ENCODE measurements at places on chromosomes 16 and 17. TPM values are rescaled to one million over a fixed set of nuclear protein-coding genes. Genes with fewer than 3 reads are reported as not detected.

DNA sequence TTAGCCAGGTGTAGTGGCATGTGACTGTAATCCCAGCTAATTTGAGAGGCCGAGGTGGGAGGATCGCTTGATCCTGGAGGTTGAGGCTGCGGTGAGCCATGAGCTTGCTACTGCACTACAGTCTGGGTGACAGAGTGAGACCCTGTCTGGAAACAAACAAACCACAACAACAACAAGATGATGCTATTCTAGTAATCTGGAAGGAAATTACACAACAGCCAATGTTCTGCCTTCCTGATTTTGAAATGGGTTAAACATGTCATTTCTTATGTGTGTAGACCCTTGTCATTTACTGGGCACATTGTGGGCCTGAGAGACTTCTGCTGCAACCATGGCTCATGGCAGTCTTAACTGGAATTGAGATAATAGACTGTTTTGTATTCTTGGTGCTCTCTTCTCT is 5.9 kb downstream of the COQ7 start:
- DNase-seq: no peak
- no peak overlapping the region for H3K4me3 ChIP-seq
- H3K27me3 ChIP-seq: no peaks in the 10 kb centered on the region

DNA sequence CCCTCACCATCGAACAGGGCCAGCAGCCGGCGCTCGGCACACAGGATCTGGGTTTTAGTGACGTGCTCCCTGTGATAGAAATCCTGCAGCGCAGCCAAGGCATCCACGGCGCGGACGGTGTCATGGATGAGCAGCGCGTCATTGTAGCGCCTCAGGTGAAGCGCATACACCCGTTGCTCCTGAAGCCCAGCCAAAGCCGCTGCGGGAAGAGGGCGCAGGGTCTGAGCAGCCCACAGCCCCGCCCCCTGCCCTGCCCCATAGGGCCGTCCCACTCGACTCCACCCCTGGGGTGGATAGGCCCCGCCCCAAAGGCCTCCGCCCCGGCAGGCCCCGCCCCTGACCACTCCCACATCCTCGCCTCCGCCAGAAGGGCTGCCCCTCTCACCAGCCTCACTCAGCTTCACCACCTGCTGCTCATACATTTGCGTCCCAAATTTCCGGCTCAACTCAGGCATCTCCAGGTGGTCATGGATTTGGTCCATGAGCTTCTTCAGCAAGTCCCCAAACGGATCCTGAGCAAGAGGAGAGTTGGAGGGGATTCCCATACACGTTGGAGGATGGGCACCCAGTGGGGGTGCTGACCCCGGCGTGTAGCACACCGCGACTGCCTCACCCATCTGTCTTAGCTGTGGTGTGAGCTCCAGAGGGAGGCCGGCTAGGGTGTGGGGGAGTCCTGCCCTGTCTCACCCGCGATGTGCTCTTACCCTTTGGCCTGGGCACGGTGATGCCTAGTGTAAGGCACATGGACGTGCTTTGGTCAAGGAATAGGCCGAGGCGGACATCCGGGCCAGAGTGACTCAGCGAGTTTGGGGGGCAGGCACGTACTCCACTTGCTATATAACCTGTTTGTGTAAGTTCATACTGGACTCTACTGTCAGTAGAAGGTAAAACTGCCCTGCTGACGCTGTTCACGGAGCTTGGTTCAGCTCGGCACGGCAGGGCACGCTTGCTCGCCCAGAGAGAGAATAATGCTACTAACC is 4.6 kb downstream of the DHX58 start:
- no peaks in the 10 kb centered on the region for H3K27me3 ChIP-seq
- DNase-seq: peak; percentile 87
- peaks cover 44% of the 10 kb centered on the region for H3K4me1 ChIP-seq
- H3K4me3 ChIP-seq: peak overlapping the region; percentile 15

- H3K4me1 ChIP-seq: peaks cover 6% of the 10 kb centered on the region
- no peaks in the 10 kb centered on the region for H3K36me3 ChIP-seq
Measured at GRCh38 chr16:46839986-46840443, 9.0 kb upstream of the C16orf87 start.

KRTAP4-3 gene
- total RNA-seq: not detected

DNA sequence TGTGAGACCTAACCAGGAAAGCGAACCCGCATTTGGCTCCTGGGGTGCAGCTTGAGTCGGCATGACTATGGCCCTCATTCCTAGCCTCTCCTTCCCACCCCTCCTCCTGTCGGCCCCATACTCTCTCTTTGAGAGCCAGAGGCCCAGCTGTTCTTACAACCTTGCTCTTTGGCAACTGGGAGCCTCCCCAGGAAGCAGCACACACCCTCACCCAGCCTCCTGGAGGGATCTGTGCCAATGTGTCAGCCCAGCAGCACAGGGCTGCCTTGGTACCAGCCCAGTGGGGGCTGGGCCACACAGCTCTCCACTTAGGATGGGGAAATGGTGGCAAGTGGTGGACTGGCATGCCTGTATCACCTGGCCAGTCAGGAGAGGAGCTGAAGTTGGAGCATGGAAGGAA is 70.3 kb upstream of the LGALS9 start:
- peaks cover 48% of the 10 kb centered on the region for H3K36me3 ChIP-seq
- peaks cover 58% of the 10 kb centered on the region for H3K4me1 ChIP-seq
- H3K4me3 ChIP-seq: no peak overlapping the region
- H3K27me3 ChIP-seq: no peaks in the 10 kb centered on the region
- no peak overlapping the region for H3K27ac ChIP-seq

CD7 gene
- total RNA-seq: 454 TPM

- H3K4me1 ChIP-seq: no peaks in the 10 kb centered on the region
- H3K27me3 ChIP-seq: no peaks in the 10 kb centered on the region
- H3K4me3 ChIP-seq: no peak overlapping the region
- H3K36me3 ChIP-seq: peaks cover 25% of the 10 kb centered on the region
Measured at GRCh38 chr16:23692190-23692837, 13.6 kb downstream of the PLK1 start.

DNA sequence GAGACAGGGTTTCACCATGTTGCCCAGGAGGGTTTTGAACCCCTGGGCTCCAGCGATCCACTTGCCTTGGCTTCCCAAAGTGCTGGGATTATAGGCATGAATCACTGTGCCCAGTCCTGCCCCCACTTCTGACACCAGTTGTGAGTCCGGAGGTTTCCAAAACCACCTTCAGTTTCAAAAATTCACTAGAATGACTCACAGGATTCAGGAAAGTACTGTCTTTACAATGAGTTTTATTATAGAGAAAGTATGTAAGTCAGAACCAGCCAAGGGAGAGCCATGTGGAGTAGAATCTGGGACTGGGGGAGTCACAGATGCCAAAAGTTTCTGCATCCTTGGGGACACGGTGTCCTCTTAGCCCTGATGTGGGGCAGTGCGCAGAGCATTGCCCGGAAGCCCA is 55.1 kb downstream of the PLD6 start:
- H3K27ac ChIP-seq: peak overlapping the region; percentile 68
- peaks cover 51% of the 10 kb centered on the region for H3K36me3 ChIP-seq
- DNase-seq: no peak
- H3K4me3 ChIP-seq: peak overlapping the region; percentile 30
- H3K4me1 ChIP-seq: peaks cover 56% of the 10 kb centered on the region

SDK2 gene
- total RNA-seq: 0.44 TPM

TEKT3 gene
- not detected for total RNA-seq

C1QTNF8 gene
- total RNA-seq: not detected

- peaks cover 3% of the 10 kb centered on the region for H3K36me3 ChIP-seq
- H3K4me1 ChIP-seq: peaks cover 70% of the 10 kb centered on the region
- DNase-seq: no peak
- H3K27me3 ChIP-seq: peaks cover 5% of the 10 kb centered on the region
- H3K4me3 ChIP-seq: peak overlapping the region; percentile 68
Measured at GRCh38 chr16:11329071-11329491, 16.2 kb upstream of the RMI2 start.

Data from activated T-helper 1 cell treated with anti-CD3 and anti-CD28 coated beads, Interleukin-12 subunit alpha, Interleukin-12 subunit beta, Interleukin-2, Interleukin-4 antibody, amounts not matched to agents 30 ng/mL and 10 ng/mL and 1 ng/mL, durations not matched to agents 14 hours and 24 hours and 36 hours (primary cell).